Vein endothelial cell (primary cell): ENCODE measurements at places on chromosomes 5 and 9. TPM values are rescaled to one million over a fixed set of nuclear protein-coding genes. Genes with fewer than 3 reads are reported as not detected.

The PFN3 gene
- not detected in 2 replicates for total RNA-seq

The DIPK1B gene
- 182 and 234 TPM in 2 replicates for total RNA-seq

The SPAAR gene
- total RNA-seq: 2.0 and 4.5 TPM in 2 replicates

The TLX3 gene
- not detected in 2 replicates for total RNA-seq

The DCTN4 gene
- 43.1 and 43.4 TPM in 2 replicates for total RNA-seq

The GRXCR2 gene
- not detected in 2 replicates for total RNA-seq

The SLC6A19 gene
- total RNA-seq: not detected in 2 replicates

The DNAH5 gene
- total RNA-seq: 0.33 and 0.96 TPM in 2 replicates

The STPG3 gene
- not detected in 2 replicates for total RNA-seq

The FAM200C gene
- total RNA-seq: 2.0 and 3.3 TPM in 2 replicates

The PDGFRB gene
- 1.3 and 5.9 TPM in 2 replicates for total RNA-seq

The TMEM174 gene
- total RNA-seq: not detected in 2 replicates

The F2R gene
- 331 and 335 TPM in 2 replicates for total RNA-seq

The SPINK5 gene
- total RNA-seq: 0.10 TPM in 1 of 2 replicates, not detected in the other

The PTGDS gene
- not detected in 2 replicates for total RNA-seq

The PTCH1 gene
- 6.5 and 9.9 TPM in 2 replicates for total RNA-seq

The ELAVL2 gene
- 0.33 and 1.8 TPM in 2 replicates for total RNA-seq

The TERT gene
- not detected in 2 replicates for total RNA-seq

The MARCOL gene
- total RNA-seq: not detected in 2 replicates

The CAMK4 gene
- 0.10 and 0.98 TPM in 2 replicates for total RNA-seq

The ARID3C gene
- total RNA-seq: 0.33 TPM in 1 of 2 replicates, not detected in the other

The TNFSF15 gene
- total RNA-seq: 19.3 and 26.9 TPM in 2 replicates
